ENCODE measurements at places on chromosomes 7 and 10.

DNA sequence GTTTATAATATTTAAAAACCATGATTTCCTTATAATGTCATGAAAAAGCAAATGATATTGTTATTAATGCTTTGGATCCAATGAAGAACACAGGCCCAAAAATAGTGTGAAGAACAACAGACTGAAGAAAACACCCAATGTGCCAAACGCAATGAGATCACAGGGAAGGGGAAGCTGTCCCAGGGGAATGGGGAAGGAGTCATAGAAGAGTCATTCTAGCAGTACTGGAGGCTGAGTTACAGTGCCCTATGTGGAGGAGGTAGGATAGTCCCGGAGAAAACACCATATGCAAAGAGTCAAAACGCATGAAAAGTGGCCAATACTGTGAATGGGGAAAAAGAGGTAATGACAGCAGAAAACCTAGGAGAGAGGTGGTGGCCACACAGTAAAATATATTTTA lies 50.9 kb downstream of the TPK1 start:
- no peak for DNase-seq

GRCh38 chr10:70666960-70667798 lies 5.1 kb upstream of the ADAMTS14 start:
- DNase-seq: no peak

GRCh38 chr10:75951627-75952026 lies 520.2 kb downstream of the LRMDA start:
- DNase-seq: no peak

GRCh38 chr7:47142169-47142866 lies 439.6 kb downstream of the TNS3 start:
- DNase-seq: no peak

DNA sequence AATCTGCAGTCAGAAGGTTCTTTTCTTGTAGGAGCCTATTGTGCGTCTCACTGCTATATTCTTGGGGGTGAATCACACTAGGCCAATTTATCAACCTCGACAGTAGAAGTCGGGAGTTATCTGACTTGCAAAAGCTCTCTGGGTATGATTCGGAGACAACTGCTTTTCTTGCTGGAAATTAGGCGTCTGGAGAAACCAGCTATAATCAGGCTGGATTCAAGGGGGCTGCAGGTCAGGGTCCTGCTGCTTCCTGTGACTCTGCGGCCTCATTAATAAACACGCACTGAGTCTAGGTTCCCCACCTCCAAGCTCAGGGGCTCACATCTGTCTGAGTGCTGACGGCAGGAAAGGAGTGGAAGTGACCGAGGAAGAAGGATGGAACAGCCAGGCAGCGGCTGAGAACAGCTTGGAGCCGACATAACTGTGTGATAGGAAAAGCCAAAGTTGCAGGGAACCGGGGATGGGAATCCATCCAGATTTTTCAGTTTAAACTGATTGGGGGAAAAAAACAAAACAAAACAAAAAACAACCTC lies 184.6 kb downstream of the FANK1 start:
- no peak for DNase-seq
